ENCODE measurements at places on chromosomes 7 and 10. TPM values are rescaled to one million over a fixed set of nuclear protein-coding genes. Genes with fewer than 3 reads are reported as not detected.

Gene MYH16
- 1.1 TPM for total RNA-seq

Gene OIT3
- not detected for total RNA-seq

Gene PRSS1
- not detected for total RNA-seq

Gene EN2
- not detected for total RNA-seq

Gene SFRP4
- total RNA-seq: not detected

Gene INSYN2A
- total RNA-seq: 0.23 TPM

Gene TSPAN13
- 24.1 TPM for total RNA-seq

Gene MRLN
- not detected for total RNA-seq
